NCI-H1417 treated with DMSO at 0.1 percent for 48 hours (cell line): ENCODE measurements at places on chromosomes 7 and 10.

DNA sequence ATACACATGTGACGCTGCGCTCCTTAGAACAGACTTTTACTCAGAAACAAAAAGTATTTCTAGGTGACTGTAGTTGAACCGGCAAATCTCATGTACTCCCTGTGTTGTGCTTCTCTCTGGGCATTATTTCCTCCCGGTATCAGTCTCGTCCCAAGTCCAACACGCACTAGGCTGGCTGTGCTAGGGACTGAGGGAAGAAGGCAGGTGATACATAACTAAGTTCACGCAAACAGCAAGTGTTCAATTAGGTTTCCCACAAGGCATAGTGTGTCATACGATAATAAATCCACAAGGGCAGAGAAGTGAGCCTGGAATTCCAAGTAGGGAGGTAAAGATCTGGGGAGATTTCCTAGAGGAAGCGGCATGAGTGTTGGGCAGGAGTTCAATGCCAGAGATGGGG, 20.4 kb downstream of the FAM53B start:
- no peak for DNase-seq

- DNase-seq, result no peak
Measured at GRCh38 chr7:157560710-157561522, 224.1 kb downstream of the DNAJB6 start.

DNA sequence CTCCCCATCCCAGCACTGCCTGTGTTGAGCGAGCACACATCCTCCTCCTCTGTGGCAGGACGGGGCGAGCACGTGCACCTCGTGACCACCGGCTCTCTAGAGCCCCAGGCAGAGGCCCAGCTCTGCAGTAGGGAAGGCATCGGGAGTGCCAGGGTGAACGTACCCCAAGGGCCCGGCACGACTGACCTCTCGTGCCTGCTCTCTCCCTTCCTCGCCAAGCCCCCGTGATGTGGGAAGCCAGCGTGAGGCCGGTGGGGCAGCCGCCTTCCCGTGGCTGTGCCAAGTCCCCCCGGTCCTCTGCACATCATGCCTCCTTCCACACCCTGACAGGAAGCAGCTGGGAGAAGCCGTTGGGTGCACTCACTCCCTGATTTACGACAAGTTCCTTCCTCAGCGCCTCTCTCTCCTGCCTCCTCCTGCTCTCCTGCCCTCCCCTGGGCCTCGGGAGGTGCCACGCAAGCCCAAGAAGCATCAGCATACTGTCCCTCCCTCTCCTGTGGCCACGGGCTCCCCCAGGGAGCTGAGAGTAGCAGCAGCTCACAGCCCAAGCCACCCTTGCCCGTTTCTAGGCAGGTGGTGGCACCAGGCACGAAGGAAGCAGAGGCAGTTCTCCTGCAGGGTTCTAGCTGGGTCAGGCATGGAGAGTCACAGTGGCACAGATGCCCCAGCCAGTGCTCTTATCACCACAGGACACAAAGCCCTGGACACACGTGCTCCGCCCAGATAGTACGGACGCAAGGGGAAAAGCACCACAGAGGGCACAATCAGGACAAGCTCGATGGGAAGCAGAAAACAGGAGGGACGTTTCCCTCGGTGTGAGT, 47.0 kb downstream of the AMZ1 start:
- no peak for DNase-seq

- DNase-seq, result no peak
Measured at GRCh38 chr7:36521911-36522310, 132.2 kb downstream of the ANLN start.

DNA sequence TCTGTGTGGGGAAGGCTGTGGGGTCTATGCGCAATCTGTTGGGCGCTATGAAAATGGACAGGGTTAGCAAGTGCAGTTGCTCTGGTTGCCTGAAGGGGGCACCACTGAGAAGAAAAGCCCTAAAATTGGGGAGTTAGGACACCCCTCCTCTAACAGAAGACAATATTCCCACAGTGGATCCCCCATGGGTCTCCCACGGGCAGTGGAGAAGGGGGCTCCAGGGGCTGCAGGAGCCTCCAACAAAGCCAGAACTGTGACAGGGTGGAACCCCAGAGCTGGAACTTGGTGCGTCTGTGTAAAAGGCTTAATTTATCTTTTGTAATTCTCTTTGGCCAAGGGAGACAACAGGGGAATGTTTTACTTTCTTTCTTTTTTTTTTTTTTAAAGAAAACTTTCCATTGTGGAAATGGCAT, 12.5 kb upstream of the COL13A1 start:
- DNase-seq, result no peak

GRCh38 chr10:102233997-102234396, 7.3 kb downstream of the PITX3 start:
- DNase-seq, result no peak

DNA sequence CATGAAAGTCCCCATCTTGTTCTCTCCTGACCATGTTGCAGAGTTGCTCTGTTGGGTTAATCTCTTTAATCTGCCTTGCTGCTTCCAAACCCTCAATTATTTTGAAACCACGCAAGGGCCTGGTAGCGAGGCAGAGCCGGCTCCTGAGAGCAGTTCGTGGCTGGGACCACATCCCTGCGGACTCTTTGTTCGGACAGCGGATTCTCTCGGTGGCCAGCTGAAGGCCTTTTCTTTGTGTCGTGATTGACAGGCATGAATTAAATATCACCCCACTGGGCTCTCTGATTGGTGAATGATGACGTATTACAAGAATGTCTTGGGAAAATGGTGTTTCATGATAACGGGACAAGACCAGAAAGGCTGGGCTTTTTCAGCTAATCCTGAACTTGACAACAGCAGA, 66.9 kb upstream of the ARHGAP21 start:
- no peak for DNase-seq

DNA sequence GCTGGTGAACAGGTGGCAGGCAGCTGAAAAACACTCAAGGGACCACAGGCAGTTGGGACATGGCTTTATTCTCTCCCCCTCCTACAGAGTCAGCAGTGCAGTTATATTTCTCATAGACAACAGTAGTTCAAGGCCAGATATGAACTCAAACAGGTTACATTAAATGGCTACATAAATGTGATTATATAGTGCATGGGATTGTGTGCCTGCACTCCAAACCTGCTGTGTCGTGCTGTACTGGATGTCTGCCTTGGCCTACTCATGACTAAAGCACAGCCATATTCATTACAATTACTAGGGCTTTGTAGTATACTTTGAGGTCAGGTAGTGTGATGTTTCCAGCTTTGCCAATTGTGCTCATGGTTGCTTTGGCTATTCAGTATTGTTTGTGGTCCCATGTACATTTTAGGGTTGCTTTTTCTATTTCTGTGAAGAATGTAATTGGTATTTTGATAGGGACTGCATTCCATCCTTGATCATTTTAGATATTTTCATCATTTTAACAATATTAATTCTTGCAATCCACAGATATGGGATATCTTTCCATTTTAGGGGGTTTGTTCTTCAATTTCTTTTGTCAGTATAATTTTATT, 393.6 kb downstream of the CNTNAP2 start:
- no peak for DNase-seq

- DNase-seq, result no peak
Measured at GRCh38 chr10:130425169-130425568, 289.0 kb downstream of the GLRX3 start.

GRCh38 chr7:98638853-98639252, 21.8 kb downstream of the NPTX2 start:
- no peak for DNase-seq
